ENCODE measurements at places on chromosomes 1 and 21. TPM values are rescaled to one million over a fixed set of nuclear protein-coding genes. Genes with fewer than 3 reads are reported as not detected.

- DNase-seq = no peak
Observed at GRCh38 chr1:44077421-44077820, 41.2 kb upstream of the KLF17 start.

- no peak for DNase-seq
Observed at GRCh38 chr1:248800459-248800858, 25.3 kb downstream of the SH3BP5L start.

The PDC gene
- total RNA-seq = not detected

The AMY1B gene
- total RNA-seq = not detected

The LAMC2 gene
- total RNA-seq = 1.4 TPM

The PRELP gene
- total RNA-seq = 60.6 TPM
